ENCODE measurements at places on chromosomes 2 and 18.

DNA sequence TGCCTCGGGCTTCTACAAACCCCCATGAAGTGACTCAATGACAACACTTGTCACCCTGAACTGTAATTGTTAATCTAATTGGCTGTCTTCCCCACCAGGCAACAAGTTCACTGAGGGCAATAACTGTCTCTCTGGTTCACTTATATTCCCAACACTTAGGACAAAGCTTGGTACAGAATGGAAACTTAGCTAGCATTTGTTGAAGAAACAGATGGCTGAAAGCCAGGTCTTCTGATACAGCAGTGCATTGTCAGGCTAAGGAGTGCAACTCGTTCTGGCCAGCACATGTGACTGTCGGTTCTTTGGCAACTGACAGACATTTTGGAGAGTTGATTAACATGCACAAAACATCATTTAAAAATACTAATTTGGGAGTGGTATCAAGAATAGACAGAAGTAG lies 14.6 kb upstream of the DNAJC27 start:
- no peak for DNase-seq

DNA sequence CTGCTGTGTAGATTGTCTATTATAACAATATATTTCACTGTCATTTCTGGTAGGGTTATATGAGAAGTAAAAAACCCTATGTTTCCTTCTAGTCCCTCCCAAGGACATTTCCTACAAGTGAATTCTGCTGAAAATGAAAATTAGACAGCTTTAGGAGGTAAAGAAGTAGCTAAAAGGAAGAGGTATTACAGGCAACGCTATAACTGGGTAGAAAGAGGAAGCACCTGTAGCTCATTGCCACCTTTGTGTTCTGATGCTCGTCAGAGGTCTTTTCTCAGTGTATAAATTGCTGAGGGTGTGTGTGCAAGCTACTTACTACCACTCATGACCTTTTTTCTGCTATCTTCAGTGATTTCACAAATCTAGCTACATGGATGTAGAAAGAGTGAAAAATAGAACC lies 1.4 kb downstream of the DNAJC10 start:
- no peak for DNase-seq

DNA sequence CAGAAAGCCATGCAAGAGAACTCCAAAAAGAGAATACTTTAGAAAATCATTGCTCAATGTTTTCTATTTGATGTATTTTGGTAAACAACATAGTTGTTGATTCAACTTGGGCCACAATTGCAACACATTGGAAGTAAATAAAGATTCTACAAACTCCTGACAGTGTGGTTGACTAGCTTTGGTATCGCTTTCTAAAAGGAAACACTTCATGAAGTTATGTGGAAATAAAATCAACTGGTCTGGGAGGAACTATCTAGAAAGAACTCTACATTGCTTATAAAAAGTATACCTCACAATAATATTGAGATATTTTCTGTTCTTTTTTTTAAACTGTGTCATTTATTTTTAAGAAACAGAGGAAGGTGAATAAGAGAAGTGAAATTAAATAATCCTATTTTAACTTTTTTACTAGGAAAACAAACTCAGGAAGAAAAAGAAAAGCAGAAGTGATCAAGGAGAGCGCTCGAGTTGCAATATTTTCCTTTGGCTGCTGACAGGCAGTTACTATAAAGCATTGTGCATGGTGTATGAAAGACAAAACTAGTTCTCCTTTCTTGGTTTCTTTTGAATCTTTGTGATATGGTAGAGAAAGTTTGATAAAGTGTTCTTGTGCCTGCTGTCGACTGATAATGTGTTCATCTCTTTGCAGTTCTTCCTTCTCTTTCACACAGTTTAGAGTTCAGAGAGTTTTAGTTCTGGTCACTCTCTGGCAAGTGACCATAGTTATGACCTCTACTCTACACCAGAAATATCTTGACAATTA lies 3.0 kb downstream of the DHRS9 start:
- no peak for DNase-seq

DNA sequence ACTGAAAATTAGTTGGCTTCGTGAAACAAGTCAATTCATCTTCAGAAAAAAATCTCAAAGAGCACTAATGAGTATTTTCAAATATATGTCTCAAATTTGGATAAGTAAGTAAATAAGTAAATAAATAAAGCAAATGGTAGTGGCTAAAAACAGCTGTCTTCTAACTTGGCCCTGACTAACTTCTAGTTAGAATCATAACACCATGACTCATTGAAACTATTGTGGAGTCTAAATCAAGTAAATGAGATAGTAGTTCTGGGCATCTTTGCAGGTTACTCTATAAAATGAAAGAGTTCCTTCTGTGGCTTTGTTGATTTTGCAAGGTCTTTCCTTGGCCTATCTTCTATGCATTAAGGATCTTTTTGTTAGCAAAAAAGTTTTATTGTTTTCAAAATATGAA lies 110.7 kb downstream of the SLC8A1 start:
- no peak for DNase-seq

- no peak for DNase-seq
These were observed 82.2 kb upstream of the PNPT1 start for GRCh38 chr2:55775828-55776227.

GRCh38 chr18:598124-598589 lies 1.4 kb downstream of the CLUL1 start:
- no peak for DNase-seq

DNA sequence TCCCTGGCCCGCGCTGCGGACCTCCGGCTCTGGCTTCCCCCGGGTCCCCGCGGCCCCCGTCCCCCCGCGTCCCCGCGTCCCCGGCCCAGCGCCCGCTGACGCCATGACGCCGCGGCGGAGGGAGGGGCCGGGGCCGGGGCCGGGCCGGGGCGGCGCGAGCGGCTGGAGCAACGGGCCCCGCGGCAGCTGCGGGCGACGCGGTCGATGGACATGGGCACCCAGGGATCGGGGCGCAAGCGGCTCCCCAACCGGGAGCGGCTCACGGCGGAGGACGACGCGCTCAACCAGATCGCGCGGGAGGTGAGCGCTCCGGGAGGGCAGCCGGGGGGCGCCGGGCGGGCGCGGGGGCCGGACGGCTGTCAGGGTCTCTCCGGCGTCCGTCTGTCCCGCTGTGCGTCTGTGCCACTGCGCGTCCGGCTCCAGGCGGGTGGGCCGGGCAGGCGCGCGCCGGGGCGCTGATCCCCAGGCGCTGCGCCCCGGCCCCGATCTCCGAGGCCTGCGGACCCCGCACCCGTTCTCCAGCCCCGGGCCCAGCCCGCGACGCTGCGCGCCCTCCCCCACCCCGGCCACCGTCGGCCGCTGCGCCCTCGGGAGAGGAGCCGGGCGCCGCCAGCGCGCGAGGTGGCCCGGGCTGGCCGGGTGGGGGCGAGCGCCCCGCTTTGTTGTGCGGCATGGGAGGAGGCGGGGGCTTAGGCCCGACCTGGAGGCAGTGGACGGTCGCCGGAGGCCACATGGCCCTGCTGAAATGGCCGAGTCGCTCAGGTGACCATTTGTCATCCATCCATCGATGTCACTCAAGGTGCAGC lies at the start of gene LRRFIP1:
LRRFIP1 (plus strand) TSS at position 147 of the 806 bp plus-strand sequence; CDS start at position 205, 58 bp downstream.
- no peak for DNase-seq

DNA sequence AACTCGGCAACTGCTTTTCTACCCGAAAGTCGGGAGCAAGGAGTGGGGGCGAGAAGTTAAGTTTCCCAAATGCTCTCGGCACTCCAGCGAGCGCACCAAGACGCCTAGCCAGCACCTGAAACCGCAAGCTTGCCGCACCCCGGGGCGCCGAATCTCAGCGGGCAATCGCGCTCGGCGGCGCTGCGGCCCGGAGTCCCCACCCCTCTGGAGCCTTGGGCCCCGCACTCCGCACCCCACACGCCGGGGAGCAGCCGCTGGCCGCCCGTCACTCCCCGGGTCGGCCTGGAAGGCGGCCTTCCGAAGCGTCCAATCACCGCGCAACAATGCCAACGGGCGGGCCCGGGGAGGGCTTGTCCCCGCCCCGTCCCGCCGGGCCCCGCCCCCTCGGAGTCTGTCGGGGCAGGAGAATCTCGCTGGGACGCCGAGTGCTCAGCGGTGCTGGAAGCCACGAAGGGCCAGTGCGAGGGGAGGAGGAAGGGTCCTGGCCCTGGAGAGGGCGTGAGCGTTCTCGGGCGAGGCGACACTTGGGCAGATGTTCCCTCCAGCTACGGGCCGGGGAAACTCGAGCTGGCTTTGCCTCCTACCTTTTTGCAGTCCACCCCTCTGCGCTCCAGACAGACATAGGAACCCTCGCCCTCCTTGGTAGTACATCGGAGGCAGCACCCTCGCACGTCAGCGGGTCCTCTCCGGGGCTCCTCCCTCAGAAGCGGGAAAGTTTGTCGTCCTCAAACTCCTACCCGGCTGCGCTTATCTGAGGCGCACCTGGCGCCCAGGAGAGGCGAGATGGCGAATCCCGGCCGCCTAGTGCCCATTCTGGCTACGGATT lies 1.1 kb upstream of the ZBTB7C start:
- peak; percentile 69 for DNase-seq

DNA sequence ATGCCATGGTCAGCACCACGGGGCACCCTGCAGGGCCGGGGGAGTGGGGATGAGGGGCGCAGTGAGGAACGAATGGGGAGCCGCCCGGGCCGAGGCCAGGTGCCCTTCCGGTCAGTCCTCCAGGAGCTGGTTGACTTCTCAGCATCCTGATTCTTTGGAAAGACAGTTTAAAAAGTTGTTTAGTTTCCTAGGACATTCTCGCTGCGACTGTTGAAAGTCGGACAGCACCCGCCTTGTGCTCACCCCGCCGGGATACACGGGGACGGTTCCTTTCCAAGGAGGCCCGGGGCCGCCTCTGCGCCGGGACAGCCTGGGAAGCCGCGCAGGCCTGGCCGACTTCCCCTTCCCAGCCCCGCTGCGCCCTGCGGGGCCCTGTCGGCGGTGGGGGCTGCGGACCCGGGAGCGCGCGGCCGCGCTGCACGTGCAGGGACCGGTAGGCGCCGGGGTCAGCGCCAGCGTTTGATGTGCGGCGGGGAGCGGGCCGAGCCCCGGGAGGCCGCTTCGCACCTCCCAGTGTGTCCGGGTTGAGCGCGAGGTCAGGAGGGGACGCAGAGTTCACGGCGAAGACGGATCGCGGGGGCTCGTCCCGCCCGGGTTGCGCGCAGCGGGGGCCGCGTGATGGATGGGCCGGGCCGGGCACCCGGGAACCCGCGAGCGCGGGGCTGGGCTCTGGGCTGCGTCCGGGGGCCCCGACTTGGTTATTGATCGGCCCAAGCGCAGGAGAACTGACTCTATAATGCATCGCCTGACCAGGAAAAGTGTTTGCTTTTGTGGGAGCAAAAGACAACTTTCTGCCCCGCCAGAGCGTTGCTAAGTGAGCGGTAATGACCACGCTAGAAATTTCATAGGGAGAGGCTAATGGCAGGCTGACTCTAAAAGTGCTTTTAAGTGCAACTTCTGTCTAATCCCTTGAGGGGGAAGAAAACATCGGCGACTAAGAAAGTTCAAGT lies 28.0 kb upstream of the SMIM21 start:
- no peak for DNase-seq

GRCh38 chr2:200159829-200160781 lies 146.4 kb upstream of the SPATS2L start:
- DNase-seq, result no peak

- no peak for DNase-seq
These were observed 5.2 kb downstream of the IL37 start for GRCh38 chr2:112916145-112916571.

GRCh38 chr2:13884291-13884976 lies 748.1 kb upstream of the LRATD1 start:
- DNase-seq, result no peak

DNA sequence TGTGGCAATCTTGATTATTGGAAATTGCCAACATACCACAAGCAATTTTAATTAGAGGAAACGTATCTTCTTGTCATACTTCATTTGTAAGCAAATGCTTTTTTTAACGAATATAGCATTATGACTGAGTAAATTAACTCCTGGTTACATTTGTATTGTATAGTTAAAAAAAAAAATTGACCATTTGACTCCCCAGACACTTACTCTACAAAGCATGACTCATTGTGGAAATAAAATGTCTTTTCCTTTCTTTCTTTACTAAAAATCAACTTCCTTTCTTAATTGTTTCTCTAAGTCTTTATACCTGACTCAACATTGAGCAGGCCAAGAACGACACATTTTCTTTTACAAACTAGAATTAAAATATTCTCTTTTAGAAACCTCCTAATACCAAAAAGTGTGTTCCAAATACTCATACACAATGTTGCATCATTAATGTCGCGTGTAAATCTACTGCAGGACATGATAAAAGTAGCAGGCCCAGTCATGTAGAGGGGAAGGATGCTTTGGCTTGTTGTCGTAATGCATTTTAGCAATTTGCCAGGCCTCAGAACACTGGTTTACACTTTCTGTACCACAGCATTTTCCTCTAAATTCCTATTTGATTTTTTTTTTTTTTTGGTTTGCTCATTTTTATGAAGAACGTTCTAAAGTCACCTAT lies 349.6 kb upstream of the KCNH7 start:
- no peak for DNase-seq

DNA sequence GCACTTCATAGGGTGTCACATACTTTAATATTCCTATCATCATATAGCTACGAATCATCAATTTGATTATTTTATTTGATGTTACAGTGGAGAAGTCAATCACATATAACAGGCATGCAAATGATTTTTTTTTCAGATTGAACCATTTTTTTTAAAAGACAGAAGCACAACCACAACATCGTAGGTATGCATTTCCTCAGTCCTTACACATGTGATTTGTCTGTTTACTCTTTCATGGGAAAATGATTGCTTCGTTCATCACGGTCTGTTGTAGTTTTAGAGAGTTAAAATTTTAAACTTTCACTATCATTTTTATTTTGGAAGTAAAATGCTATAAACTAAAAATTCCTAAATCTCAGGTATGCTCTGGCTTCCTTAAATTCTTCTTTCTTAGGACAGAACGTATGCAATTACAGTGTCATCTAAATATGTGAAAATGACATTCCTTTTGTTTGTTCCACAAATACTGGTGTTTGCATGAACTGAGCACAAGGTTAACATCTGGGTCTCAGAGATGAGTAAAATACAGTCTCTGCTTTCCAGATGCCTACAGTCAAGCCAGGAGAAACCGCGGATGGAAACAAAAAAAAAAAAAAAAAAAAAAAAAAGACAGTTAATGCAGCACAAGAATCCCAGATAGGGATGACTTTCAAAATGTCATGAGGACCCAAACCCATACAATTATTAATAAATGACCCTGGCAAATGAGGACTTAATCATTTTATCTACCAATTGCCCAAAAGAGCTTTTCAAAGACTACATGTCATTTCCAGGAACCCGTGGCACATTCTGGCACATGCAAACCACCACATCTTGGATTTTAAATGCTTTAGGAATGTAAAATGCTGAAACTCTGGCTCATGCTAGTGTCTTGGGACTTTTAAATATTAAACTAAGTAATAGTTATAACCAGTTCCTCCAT lies 201.2 kb downstream of the LRP1B start:
- no peak for DNase-seq

DNA sequence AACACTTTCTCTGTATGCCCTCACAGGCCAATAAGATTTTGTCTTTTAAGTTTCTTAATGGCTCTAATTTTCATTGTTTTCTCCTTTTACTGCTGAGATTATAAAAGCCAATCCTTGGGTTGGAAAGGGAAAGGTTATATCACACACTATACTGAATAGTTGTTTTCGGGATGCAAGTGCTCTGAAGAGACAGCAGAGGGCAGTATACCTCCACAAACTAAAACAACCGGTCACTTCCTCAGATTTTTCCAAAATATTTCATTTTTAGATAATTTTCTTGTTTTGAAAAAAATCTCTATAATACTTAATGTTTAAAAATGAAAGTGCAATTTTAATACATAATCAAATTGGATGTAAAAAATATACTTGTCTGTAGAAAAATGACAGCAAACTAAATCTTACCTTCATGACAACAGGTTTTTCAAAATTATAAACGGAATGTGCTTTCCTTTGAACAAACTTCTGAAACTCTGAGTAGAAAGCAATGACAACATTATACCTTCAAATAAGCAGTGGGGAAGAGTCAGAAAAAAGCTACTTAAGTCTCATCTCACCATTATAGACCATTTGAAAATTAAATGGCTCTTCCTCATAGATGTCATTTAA lies 82.7 kb downstream of the ORC4 start:
- no peak for DNase-seq

Data from activated T-cell treated with anti-CD3 and anti-CD28 coated beads for 24 hours (primary cell).